ENCODE measurements at places on chromosomes 12 and 14.

DNA sequence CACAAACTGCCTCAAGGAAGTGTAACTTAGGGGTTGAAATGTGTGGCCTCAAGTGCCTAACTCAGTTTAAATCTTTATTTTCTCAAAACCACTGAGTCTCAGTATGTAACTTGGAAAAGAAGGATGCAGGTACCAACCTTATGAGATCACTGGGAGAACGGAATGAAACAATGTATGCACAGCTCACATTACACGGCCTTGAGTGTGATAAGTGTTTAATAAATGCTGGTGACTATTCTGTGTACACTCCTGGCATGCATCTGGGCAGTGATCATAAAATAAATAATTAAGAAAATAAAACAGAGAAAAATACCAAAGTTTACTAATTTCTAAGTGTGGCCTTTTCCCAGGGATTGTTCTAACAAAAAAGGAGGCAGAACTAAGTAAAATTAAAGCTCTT is 974.5 kb upstream of the FLRT2 start:
- DNase-seq = no peak

DNA sequence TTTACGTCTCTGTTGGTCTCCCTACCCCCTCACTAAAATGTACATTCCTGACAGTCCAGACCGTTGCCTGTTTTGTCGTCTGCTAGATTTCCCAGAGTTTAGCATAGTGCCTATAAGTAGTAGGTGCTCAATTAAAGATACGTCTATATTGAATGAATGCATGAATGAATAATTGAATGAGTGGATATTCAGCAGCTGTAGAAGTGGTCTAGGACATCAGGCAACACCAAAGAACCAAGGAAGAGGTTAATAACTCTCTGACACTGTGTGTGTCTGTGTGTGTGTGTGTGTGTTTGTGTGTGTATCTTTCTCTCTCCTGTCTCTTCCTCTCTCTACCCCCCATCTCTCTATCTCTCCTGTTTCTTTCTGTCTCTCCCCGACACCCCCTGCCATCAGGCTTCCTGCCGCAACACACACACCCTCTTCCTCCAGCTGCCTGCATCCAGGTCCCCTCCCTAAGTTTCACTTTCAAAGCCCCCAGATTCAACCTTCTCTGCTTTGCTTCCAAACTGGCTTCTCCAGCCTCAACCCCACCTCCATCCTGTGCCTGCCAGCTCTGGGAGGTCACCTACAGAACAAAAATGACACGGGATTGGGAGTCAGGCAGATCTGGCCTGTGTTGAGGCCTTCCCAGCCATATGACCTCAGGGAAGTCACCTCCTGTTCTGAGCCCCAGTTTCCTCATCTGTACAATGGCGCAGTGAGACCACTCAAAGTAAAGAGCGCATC is 119.9 kb upstream of the NCOR2 start:
- no peak for DNase-seq

DNA sequence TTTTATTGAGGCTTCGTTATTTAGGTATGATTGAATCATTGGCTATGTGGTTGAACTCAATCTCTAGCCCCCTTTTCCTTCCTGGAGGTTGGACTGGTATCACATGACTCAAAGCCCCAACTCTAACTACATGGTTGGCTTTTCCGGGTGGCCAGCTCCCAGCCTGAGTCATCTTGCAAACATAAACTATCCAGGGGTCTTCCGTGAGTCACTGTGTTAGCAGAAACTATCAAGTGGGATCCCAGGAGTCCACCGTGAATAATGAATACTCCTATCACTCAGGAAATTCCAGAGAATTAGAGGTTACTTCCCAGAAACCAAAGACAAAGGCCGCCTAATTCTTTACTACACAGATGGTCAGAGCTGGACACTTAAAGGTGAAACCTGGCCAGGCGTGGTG is 19.7 kb upstream of the PLEKHD1 start:
- DNase-seq = no peak

DNA sequence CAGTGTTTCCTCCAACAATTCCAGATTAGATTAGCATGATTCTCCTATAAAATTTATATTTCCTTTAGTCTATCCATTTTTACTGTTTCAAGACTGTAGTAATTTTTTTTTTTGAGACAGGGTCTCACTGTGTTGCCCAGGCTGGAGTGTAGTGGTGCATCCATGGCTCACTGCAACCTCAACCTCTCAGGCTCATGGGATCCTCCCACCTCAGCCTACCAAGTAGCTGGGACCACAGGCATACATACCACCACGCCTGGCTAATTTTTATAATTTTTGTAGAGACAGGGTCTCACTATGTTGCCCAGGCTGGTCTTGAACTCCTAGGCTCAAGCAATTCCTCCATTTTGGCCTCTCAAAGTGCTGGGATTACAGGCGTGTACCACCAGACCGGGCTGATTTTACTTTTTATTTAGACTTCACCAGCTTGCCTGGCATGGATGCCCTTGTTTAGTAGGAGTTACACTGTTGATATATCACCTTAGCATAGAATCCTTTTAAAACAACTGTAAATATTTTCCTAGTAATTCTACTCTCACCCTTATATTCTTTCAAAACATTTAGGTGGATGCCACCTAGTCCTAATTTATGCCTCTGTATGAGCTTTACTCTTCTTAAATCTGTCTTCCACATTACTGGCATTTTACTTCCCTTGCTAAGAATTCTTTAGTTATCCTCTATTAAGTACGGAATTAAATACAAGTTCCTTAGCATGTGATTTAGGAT is 55.8 kb upstream of the LIMA1 start:
- DNase-seq = no peak

- DNase-seq = no peak
Observed at GRCh38 chr12:26239122-26239851, 43.9 kb downstream of the SSPN start.

- DNase-seq = no peak
Observed at GRCh38 chr12:32780071-32780470, 24.4 kb upstream of the YARS2 start.

- no peak for DNase-seq
Observed at GRCh38 chr12:117234441-117234840, 44.2 kb upstream of the FBXO21 start.

GRCh38 chr12:132449565-132450417 is 40.2 kb upstream of the FBRSL1 start:
- no peak for DNase-seq

All from NCI-H2029 treated with DMSO at 0.1 percent for 48 hours (cell line).